CD14-positive monocyte (primary cell): ENCODE measurements at places on chromosomes 1 and 21. TPM values are rescaled to one million over a fixed set of nuclear protein-coding genes. Genes with fewer than 3 reads are reported as not detected.

DNA sequence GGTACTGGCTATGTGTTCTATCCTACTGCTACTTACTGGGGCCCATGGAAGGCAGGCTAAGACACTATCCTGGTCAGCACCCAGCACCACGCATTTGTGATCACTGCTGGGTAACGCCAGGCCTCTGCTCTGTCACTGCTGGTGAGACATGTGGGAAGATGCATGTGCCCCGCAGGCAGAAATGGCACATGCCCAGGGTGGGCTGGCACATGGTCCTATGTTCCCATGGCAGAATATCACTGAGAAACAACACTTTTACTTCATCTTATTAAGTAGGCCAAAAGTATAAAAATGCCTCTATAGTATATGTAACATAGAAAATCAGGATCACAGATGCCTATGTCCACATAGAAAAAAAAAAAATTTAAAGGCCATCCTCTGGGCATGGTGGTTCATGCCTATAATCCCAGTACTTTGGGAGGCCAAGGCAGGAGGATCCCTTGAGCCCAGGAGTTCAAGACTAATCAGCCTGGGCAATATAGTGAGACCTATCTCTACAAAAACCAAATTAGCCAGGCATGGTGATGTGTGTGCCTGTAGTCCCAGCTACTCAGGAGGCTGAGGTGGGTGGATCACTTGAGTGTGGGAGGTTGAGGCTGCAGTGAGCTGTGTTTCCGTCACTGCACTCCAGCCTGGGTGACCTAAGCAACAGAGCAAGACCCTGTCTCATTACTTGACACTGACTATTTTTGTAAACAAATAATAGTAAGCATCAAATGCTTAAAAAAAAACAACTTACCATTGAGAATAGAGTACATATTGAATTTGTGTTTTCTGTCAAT lies 11.5 kb downstream of the DDX59 start:
- no peak for DNase-seq

- no peak for DNase-seq
These were observed 211.6 kb downstream of the CAMTA1 start for GRCh38 chr1:6996866-6997265.

The SPATA45 gene
- polyA plus RNA-seq, result not detected

DNA sequence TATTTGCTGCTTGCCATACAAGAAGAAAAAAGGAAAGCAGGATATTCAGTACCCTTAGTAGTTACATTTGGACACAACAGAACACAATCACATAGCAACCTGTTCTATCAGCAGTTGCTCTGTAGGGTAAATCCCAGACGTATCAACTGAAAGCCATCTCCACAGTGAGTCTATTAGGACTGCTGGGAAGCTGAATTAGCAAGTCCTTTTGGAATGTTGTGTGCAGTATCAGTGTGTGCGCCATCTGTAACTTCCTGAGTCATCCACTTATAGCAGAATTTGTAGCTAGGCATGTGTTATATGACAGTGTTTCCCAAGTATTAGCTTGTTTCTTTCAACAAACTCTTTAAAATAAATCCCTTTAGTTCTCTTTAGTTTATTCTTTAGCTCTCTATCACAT lies 21.3 kb downstream of the CCDC30 start:
- no peak for DNase-seq

- DNase-seq, result peak; percentile 57
These were observed 1.7 kb upstream of the KIF26B start for GRCh38 chr1:245153081-245153551.

- DNase-seq, result no peak
These were observed 44.5 kb downstream of the BCL9 start for GRCh38 chr1:147585640-147586383.

The SHE gene
- polyA plus RNA-seq, result not detected

DNA sequence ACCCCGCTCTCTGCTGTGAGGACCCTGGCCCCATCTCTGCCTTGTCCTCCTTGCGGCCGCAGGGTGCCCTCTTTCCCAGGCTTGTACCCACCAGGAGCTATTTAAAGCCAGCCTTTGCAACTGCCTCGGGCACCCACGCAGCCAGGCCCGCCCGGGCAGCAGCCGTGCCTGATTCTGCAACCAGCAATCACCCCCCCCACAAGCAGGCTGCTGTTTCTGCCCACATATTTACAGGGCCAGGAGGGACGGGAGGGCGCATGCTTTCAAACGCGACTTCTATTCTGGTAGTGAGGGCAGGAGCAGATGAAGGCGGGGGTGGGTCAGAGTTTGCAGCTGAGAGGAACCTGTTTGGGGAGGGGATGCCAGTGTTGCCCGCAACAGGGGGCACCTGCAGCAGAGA lies 13.6 kb downstream of the GABRD start:
- DNase-seq, result no peak

DNA sequence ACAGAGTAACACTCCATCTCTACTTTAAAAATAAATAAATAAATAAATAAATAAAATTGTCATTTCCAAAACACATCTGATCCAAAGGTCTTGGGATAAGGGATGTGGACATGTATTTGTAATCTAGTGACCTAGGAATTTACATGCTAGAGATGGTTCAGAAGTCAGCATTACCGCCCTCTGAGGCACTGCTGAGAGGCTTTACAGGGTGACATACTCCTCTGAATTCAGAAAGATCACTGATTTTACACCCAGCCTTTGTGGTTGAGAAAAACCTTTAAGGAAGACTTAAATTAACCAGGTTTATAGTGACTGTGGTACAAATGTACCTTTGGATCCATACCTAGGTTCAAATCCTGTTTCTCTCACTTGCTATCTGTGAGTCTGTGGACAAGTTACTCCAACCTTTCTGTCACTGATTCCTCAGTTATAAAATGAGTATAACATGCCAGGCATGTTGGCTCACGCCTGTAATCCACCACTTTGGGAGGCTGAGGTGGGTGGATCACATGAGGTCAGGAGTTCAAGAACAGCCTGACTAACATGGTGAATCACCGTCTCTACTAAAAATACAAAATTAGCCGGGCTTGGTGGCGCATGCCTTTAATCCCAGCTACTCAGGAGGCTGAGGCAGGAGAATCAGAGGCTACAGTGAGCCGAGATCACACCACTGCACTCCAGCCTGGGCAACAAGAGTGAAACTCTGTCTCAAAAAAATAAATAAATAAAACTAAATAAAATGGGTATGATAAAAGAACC lies 20.1 kb downstream of the OSBPL9 start:
- DNase-seq, result no peak

DNA sequence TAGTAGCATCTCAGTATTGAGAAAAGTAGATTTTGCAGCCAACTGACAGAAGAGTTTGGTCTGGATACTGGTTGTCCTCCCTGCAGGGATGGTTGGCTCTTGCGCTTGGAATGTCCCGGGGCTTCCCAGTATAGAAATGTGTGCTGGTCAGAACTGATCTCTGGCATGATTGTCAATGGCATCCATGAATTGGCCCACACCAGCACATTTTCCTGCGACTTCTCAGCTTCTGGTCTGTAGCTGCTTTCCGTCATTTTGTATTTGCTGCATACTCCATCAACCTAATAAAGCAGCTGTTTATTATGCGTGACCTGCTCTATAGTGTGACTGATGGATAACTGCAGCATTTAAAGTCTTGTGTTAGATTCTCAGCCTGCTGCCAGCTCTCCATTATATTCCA lies 203.7 kb downstream of the S1PR1 start:
- no peak for DNase-seq

DNA sequence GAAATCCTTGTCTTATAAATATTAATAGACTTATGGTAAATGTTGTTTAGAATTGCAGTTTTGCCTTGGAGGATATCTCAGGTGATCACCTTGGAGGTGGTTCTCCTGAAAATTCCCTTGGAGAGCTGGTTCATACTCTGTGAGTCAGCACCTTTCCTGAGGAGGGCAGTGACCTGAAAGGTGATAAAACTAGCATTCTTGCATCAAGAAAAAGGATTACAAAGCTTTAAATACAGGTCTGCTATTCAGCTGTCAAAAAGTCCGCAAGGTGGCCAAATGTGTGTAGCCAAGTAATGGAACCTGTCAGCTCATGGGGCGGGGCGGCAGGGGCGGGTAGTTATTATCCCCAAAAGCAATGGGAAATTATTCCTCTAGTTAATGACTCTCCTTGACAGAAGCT lies 52.8 kb upstream of the EDARADD start:
- no peak for DNase-seq

The GOLT1A gene
- not detected for polyA plus RNA-seq

GRCh38 chr1:22101199-22101598 lies 41.7 kb downstream of the WNT4 start:
- DNase-seq, result no peak

- DNase-seq, result no peak
These were observed 368.6 kb upstream of the VAMP3 start for GRCh38 chr1:7402548-7402850.

DNA sequence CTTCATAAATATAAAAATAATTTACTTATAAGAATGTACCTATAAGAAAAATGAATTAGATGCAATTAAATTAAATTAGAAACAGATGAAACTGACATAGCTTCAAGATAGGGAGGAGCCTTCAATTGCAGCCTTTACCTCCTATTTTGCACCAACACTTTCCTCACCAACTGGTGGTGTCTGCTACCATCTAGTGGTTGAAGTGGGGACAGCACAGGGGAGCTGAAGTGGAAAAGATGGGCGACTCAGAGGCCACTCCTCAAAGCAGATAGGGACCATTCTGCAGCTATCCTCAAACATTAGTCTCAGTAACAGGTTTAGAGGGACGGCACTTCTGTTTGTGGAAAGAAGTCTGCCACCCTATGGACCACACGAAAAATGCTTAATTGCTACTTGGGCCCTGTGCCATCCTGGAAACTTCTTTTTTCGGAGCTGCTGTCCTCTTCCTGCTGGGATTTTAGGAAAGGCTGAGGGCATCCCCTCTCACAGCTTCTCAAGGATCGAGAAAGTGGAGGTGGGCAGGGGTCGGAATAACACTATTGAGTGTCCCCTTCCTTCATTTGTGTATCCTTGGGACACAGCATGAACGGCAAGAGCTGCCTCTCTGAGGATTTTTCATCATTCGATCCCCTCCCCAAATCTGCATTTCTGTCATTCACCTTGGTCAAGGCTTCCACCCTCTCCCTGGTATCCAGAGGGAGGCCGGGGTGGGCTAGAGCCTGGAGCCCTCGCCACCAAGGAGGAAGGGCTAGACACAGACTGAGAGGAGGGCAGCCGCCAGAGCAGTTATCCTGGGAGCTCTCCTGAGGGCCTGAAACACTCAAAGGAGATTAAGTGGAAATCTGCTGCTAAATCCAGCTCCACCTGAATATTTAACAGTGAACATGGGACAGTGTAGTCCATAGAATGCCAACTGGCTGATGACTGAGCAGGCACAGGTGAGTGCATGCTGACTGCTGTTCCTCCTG lies 9.6 kb downstream of the PROK1 start:
- peak; percentile 69 for DNase-seq

The KRTAP19-7 gene
- not detected in 2 replicates for polyA plus RNA-seq

DNA sequence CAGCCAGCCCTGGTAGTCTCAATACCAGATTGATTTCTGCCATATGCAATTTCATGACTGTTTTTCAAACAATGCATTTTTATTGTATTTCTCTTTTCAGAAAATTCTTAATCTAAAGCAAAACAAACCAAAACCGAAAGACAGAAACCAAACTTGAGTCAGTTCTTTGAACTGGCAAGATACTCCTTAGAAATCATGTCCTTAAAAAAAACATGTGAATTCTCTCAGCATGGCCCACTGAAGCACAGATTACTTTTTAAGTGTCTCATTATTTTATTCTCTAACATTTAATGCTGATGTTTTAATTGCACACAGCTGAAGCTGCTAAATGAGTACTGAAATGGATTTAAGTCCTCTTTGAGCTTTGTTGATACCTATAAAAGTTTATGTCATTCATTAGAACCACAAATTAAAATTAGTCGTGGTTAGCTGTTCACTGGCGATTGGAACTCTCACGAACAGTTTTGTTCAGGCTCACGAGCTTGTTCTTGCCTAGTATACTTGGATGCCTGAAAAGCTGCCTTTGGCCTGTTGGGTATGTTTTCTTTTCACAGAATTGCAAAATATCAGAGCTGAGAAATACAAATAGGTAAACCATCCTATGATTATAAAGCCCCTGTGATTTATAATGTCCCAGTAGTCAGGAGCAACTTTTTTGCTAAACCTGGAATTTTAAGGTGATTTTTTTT lies 87.5 kb downstream of the CAMTA1 start:
- no peak for DNase-seq

GRCh38 chr1:193763266-193763665 lies 576.9 kb upstream of the B3GALT2 start:
- no peak for DNase-seq

DNA sequence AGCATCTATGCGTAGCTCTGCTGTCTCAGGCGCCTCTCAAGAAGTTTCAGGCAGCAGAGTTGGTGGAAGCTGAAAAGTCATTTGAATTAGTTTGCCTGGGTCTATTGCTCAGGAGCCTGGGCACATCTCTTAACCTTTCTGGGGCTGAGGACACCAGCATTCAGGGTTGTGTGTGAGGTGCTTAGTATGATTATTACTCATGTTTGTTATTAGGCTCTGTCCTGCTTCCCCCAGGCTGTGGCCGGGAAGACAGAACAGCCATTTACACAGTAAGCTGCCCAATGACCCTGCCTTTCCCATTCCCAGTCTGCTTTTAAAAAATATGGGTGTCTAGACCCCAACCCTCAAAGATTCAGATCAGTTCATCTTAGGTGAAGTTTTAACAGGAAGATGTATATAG lies 53.9 kb upstream of the CACNA1E start:
- DNase-seq, result no peak

The A3GALT2 gene
- not detected in 2 replicates for polyA plus RNA-seq

GRCh38 chr1:32891241-32891570 lies 4.9 kb downstream of the HPCA start:
- no peak for DNase-seq

The PSEN2 gene
- polyA plus RNA-seq, result 11.8 TPM

- DNase-seq, result no peak
These were observed 10.7 kb downstream of the ENAH start for GRCh38 chr1:225642177-225642576.

- no peak for DNase-seq
These were observed 1450.2 kb downstream of the BRINP3 start for GRCh38 chr1:189027512-189027911.

The KRTAP11-1 gene
- not detected in 2 replicates for polyA plus RNA-seq

The KRTAP19-3 gene
- polyA plus RNA-seq, result not detected in 2 replicates

GRCh38 chr1:46517932-46518498 lies 28.4 kb downstream of the DMBX1 start:
- no peak for DNase-seq

The FAM151A gene
- not detected for polyA plus RNA-seq

DNA sequence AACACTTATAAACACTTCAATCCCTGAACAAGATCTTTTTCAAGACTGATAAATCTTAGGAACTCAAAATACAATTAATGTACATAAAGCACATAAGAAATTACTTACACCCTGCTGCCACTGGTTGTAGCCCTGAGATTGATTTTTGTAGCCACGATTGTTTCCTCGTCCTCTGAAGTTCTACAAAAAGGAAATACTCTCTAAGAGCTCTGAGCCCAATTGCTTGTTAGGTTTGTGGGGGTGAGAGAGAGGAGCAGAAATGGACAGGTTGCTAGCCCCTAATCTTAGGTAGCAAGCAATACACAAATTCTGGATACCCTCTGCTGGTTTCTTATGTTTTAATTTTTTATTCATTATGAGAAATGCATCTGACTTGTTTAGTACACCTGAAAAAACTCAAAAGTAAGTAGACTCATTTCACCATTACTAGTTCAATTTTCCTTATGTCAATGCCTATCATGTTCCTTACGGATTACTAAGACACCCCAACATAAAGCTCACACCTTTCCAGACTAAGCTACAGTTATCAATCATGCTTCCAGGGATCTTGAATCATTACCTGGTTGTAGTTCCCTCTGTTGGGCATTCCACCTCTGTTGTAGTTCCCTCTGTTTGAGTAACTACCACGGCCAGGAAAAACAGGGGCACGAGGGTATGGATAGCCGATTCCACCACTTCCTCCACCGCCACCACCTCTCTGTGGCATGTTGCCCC lies 9.3 kb downstream of the HNRNPU start:
- DNase-seq, result no peak
